ENCODE measurements at places on chromosomes 3 and 15.
A peak's percentile ranks its signal among the peaks of the same experiment; 100 is the strongest.

DNA sequence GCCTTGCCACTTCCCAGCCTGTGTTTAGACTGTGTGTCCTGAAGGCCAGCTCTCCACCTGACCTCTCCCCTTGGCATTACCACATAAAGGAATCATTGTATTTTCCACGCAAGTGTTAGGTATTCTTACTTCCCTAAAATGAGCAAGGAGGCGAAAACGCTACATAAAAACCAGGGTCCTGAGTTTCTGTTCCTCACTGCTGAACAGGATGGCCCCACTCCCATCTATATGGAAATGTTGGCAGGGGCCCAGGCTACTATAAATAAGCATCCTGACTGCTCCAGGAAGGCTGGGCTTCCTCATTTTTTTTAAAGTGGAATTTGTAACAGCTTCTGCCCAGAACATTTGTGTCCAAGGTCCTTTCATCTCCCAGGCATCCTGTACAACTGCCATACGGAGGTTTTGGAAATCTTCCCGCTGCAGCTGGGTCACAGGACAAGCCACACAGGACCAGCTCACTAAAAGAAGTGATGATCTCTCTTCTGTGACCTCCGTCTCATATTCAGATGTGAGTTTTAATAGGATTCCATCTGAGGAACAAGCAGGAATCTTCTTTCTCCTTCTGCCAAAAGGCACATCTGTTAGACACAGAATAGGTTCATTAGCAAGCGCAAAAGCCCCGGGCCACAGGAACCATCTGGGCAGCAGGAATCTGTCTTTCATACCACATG lies 56.4 kb upstream of the LIMD1 start:
- no peak for DNase-seq

DNA sequence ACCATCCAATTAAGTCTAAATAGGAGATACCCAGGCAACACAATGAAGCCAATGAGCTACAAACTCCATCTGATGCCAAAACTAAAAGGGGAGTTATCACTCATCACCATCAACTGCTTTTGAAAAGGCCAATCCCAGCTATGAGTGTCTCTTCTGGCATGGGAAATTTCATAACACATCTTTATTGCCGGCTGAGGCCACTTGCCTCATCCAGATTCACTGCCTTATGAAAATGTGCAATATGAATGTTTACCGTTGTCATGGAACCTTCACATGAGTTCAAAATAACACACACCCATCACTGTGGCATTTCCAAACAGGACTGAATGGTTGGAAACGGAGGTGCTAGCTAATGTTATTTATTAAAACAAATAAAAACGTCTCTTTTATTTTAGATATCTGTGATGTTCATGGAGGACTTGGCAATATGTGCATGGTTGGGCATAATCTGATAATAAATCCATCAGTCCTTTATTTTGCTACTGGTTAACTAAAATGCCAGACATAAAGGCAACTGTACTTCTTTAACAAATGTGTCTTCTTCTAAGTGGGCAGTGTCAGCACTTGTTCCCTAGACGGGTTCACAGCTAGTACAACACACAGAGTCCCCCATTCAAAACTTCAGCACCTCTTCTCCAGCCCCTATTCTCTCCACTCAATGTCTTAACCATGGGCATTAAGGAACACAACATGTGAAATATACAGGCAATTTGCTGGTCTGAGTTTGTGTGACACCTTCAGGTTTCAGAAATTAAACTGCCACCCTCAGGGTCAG lies 143.9 kb downstream of the MAGI1 start:
- DNase-seq = no peak

DNA sequence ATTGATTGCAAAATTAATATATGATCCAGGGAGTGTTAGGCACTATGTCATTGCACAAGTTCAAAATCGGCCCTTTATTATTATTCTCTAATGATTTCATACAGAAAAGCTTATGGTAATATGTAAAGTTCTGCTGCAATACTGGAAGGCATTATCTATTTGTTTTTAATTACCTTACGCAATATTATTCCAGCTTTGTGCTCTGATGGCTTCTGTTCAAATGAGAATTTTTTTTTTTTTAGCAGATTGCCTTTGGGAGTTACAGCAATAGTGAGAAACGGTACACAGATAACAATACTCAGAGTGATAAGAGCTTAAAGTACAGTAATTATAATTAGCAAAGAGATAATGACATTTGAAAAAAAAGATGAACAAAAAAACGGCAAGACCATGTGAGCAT lies 602.2 kb upstream of the ALCAM start:
- DNase-seq = no peak

GRCh38 chr15:90703455-90703854 lies 13.7 kb upstream of the BLM start:
- DNase-seq = no peak

- no peak for DNase-seq
These were observed 1081.5 kb downstream of the FHIT start for GRCh38 chr3:60169755-60170154.

DNA sequence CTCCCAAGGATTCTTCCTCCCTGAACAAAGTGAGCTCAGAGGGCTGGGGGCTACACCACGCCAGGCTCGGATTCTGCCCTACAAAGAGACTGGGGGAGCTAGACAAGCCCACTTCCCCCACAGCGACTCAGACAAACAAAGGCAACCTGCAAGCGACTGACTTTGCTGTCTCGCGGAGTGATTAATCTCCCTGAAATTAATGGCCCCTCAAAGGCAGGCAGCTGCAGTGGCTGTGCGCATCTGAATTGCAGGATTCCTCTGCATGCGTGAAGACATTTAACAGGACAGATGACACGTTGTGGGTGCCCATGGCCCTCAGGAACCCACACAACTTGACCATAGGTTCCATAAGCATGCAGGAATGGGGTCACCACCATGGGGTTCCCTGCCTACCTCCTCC lies 18.4 kb downstream of the CTXND1 start:
- no peak for DNase-seq

DNA sequence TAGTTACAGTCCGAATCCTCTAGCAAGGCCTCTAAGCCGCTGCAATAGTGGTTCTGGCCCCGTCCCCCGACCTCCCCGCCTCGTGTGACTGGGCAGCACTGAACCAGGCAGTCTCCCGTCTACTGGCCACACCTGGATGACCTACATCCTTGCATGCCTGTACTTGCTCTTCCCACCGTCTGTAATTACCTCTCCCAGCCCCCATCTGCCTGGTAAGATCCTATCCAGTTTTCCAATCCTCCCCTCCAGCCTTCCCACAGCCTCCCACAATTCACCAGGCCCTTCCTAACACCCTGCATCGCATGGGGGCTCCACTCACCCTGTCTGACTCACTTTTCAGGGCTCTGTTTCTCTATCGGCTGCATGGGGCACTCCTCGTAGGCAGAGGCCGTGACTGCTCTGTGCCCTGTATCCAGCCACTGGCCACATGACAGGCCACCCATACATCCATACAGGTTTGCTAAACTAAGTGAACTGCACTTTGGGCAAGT lies 32.8 kb downstream of the XXYLT1 start:
- no peak for DNase-seq

DNA sequence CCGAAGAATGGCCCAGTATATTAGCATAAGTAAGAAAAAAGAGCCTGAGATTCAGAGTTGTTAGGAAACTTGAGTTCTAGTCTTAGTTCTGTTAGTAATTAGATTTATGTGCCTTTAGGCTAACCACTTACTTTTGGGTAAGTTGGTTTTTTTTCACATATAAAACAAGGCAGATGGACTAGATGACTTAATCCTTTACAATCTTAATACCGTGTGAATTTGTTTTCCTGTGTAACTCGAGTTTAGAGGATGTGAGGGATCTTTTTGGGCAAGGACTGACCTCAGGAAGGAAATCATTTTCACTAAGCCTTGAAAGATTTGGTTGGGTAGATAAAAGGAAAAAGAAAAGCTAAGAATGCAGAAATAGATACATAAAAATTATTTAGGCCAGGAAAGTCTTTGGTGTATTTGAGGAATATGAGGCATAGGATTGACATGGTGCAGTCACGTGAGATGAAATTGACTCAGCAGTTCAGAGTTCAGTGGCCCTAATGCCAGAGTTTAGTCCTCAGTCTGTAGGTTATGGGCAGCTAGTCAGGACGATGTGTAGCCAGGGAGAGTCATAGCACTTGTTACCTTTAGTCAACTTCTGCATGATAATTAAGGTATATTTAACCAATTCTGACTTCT lies 34.6 kb downstream of the PAK2 start:
- no peak for DNase-seq

GRCh38 chr3:62585861-62586260 lies 212.5 kb upstream of the FEZF2 start:
- DNase-seq = no peak

DNA sequence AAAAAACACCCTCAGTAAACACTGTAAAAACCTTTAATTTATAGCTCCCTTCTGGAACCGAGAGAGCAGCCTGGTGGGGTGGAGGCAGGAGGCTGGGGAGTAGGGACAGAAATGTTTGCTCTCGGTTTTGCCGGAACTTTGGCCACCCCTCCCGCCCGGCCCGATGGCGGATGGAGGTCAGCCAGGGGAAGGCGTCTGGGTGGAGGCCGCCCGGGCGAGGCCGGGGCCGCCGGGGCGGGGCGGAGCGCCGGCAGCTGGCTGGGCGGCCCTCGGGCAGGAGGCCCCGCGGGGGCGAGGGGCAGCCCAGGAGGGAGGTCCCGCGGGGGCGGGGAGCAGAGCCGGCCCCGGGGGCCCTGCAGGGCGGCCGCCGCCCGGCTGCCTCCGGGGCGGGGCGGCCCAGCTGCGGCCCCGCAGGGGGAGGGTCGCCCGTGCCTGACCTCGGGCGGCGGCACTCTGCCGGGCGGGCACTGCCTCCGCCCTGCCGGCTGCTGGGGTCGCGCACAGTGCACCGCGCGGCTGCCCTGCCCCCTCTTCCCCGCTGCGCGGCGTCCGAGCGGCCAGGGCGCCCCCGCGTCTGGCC lies 829 bp upstream of the SKIL start:
- no peak for DNase-seq

DNA sequence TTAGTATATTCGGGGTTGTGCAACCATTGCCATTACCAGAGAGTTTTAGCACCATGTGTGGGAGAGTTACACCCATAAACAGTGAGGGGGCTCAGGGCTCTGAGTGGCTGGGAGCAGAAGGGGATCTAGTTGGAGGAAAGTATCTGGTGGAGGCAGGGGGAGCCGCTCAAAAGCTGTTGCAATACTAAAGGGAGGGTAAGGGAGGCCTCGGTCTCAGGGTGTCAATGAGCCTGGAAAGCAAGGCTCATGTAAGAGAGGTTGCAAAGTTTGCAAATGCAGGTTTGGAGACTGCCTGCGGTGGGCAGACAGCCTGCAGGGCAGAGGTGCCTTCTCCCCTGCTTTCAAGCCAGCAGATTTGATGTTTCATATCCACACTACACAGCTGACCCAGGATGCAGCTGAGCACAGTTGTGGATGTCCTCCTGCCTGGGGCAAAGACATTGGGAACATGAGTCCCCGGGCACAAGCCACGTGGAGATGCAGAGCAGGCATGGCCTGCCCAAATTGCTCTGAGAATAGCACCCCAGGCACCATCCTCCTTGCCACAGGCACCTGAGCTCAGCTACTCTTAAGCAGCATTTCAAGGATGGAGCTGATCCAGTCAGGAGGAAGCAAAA lies 181.4 kb downstream of the TLE3 start:
- no peak for DNase-seq

GRCh38 chr3:31955581-31955980 lies 25.5 kb downstream of the OSBPL10 start:
- DNase-seq = no peak

DNA sequence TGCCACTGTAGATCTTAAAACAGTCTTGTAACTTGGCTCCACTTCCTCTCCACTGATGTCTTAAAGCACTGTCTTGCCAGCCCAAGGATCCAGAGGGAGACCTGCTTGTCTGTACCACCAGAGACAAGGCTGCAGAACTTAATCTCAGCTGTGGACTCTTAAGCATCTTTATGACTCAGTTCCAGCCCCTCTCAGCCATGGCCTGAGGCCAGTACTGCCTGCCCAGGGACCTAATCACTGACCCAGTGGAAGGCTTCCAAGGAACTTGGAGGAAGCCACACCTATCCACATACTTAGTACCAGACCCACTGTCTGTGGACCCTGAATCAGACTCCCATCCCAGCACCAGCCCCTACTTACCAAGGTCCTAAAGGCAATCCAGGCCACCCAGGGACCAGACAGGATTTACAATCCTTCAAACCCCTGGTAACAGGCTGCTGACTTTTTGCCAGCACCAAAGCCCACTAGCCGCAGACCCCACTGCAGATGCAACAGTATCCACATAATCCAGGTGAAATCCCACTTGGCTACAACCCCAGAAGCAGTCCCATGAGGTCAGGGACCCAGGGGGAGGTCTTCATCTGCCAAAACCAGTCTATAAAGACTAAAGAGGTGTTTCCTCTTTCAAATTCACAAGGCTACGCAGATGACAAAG lies 41.9 kb upstream of the PRR20G start:
- DNase-seq = no peak

- no peak for DNase-seq
These were observed 48.5 kb upstream of the CHST2 start for GRCh38 chr3:143070977-143071551.

GRCh38 chr15:72421484-72421883 lies 23.4 kb downstream of the TMEM202 start:
- DNase-seq = no peak

DNA sequence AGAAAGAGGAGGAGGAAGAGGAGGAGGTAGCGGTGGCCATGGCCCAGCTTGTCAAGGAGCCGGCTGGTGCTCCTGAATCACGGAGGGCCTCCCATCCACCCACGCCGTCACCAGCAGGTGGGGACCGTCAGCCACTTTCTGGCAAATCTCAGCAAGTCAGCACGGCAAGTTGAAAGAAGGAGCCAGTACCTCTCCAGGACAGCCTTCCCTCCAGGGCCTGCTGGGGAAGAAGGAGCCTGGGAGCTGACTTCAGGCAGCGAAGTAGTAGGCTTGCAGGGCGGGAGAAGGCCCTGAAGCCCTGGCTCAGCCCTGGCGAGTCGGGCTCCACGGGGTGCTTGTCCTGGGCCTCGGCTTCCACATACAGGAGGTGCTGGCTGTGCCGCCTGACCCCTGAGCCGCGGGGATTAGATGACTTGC lies 99.2 kb upstream of the TRPM1 start:
- DNase-seq = peak; percentile 74

- DNase-seq = no peak
These were observed 29.9 kb downstream of the SLC49A4 start for GRCh38 chr3:122824465-122825381.

DNA sequence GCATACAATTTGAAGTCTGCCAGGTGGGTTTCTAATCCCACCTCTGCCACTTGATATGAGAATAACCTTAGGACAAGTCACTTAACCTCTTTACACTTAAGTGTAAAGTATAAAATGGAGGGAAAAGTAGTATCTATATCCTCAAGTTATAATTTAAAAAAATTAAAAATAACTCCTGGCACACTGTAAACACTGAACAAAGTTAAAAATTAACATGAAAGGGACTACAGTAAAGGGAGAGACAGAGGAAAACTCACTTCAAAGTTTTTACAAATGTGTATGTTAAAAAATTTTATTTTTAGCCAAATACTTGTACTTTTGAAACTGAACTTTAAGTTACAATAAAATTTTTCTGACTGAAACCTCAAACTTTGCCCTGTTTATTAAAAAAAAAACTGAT lies 49.6 kb downstream of the PLOD2 start:
- no peak for DNase-seq

DNA sequence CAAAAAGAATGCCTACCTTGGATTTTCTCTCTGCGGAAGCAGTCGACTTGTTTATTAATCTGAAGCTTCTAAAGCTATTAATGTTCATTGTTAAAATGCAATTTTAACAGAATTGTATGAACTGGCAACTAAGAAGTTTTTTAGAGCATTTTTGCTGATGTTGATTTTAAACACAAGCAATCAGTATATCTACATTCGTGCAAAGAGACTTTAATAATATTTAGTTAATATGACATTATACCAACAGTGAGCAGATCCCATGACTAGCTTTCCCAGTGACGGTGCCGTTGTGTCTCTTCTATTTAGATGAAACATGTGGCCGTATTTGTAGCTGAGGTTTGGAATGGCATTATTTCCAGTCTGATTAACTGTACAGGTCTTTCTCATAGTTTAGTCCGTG lies 88.0 kb downstream of the PEX5L start:
- DNase-seq = no peak
